Stromal cell of bone marrow (primary cell): ENCODE measurements at places on chromosomes 7 and 10.

GRCh38 chr10:11805792-11806191 is 17.4 kb upstream of the PROSER2 start:
- DNase-seq: no peak

GRCh38 chr10:110818311-110819256 is 53.1 kb upstream of the PDCD4 start:
- DNase-seq: no peak

DNA sequence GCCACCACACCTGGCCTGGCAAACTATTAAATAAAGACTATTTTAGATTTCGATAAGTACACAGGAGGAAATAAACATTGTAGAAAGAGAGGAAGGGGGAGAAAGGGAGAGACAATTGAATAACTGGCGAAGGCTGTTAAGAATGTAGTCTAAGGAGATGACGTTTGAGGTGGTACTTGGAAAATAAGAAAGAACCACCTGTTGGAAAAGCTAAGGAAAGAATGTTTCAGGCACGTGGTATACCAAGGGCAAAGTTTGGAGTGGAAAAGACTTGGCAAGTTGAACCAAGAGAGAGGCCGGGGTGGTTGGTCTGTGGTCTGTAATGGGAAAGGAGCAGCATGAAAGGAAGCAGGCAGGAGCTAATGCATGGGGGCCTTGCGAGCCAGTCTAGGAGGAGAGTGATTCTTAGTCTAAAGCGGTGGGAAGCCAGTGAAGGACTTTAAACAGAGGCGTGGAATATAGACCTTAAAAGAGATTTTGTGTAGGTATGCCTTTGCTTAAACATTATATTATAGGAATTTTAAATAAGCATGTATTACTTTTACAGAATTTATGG is 9.4 kb downstream of the ING3 start:
- no peak for DNase-seq

DNA sequence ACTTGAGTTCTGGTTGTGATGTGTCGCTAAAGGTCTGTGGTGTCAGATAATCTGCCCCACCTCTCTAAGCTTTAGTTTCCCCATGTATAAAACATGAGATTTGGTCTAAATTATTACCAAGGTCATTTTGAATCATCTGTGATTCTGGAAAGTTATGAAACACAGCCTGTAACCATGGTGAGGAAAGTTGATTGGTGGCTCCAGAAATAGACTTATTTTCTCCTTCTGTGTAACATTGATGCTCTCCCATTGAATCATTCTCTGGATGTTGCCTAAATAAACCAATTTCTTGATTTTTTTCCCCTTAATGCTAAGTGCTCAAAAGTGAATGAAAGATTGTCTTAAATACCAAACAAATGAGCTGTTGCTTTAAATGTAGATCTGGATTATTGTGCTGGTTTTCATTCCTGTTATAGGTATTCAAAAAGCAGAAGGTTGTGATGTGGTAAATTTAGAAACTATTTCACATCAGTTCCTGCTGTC is 30.0 kb upstream of the PCGF5 start:
- peak; percentile 92 for DNase-seq

DNA sequence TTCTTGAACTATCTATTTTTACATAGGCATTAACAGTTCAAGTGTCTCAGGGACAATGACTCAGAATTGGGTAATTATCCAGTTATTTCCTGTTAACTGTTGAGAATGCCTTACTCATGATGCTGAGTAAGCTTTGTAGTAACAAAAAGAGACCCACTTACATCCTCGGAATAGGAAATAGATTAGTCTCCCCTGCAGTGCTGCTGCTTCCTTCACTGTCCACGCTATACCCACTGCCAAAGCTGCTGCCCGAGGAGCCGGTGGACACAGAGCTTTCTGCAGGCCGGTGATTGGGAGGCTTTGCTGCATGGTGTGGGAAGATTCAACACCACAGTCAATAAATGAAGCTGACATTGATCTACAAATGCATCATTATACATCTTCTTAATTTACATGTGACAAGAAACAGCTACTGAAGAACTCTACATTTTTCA is 357.1 kb downstream of the PCLO start:
- peak; percentile 84 for DNase-seq

DNA sequence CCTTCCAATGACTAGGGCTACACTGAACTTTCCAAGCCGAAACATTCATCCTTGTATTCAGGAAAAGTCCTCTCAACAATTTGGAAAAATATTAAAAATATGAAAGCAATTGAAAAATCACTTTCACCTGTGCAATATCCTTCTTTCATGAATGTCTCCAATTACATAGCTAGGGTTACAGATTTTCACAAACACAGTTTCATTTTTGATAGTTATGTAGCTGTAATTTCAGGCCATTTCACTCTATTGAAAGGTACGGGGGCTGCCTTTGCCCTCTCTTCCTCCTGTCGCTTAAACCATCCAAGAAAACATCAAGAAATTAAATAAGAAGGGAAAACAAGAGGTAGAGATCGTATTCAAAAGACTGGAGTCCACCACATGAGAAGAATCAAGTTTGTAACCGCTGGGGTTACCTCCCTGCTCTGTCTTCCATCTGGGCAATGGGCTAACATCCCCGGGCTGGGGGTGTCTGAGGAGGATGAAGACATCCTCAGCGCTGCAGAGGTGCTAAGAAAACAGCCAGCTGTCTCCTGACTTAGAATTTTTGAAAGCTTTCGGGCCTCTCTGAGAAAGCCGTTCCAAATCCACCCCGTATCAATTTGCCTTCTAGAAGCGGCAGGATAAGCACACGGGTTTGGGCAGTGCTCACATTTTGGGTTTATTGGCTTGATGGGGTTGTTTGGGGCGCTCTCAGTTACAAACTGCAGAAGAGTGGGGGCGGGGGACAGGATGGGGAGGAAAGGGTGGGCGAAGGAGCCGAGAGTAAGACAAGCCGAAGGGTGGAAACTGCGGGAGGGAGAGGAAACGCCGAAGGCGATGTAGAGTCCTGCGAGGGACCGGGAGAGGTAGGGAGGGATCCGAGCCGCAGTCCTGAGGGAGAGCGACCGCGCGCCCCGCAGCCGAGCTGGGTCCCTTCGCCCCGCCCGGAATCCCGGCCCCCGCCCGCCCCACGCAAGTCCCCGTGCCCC is 24.3 kb upstream of the VAX1 start:
- DNase-seq: no peak

DNA sequence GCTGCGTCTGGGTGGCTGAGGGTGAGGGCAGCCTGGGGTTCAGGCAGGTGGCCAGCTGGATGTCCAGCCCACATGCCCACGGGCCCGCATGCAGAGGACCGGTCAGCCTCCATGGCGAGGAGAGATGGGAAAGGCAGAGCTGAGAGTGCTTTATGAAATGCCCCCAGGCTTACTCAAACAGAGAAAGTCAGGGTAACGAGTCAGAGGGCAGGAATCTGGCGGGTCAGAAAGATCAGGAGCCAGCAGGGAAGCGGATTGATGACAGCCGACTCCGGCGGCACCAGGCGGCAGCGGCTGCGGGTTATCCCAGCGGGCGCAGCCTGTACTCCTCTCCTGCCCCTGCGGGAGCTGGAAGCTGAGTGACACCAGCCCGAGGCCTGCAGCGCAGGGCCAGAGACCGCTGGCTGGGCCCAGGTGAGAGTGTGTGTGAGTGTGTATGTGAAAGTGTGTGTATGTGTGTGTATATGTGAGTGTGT is 13.4 kb downstream of the SLC13A4 start:
- DNase-seq: peak; percentile 20

GRCh38 chr7:107023522-107024151 is 20.9 kb upstream of the PRKAR2B start:
- DNase-seq: no peak

GRCh38 chr10:11108356-11108755 is 90.7 kb downstream of the CELF2 start:
- no peak for DNase-seq

DNA sequence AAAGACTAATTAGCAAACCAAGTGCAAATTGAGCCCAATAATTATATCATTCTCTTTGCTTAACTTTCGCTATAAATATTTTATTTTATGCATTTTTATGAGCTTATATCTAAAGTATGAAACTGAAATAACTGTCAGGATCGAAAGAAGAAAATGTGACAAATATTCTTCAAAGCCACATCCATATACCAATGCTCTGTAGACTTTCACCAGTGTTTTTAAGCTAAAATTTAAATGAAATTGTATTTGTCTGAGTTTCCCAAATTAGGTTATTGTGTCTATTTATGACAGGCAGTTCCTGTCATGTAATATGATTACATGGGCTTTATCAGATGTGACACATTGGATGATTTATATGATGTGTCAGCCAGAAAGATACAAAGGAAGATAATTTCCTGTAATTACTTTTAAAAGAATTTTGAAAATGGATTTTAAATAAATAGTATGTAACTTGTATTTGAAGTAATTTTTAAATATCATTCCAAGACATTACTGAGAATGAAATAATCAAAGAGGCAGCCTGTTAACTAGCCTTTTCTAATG is 317.9 kb upstream of the KLF6 start:
- no peak for DNase-seq

DNA sequence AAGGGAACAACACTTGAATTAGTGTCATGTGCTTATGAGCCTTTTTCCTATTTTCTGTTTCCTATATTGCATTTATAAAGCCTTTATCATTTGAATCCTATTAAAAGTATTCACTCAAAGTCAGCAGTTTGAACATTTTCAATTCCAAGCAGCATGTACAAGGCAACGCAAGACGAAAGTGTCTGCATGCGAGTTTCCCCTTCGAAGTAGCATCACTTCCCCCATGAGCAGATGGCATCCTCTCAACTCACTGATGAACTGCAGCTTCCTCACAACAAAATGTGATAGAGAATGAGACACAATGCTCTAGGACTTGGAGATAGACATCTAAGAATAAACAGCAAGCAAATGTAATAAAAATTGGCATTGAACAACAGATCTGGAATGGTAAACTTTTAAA is 270.7 kb downstream of the PRPF18 start:
- DNase-seq: no peak

DNA sequence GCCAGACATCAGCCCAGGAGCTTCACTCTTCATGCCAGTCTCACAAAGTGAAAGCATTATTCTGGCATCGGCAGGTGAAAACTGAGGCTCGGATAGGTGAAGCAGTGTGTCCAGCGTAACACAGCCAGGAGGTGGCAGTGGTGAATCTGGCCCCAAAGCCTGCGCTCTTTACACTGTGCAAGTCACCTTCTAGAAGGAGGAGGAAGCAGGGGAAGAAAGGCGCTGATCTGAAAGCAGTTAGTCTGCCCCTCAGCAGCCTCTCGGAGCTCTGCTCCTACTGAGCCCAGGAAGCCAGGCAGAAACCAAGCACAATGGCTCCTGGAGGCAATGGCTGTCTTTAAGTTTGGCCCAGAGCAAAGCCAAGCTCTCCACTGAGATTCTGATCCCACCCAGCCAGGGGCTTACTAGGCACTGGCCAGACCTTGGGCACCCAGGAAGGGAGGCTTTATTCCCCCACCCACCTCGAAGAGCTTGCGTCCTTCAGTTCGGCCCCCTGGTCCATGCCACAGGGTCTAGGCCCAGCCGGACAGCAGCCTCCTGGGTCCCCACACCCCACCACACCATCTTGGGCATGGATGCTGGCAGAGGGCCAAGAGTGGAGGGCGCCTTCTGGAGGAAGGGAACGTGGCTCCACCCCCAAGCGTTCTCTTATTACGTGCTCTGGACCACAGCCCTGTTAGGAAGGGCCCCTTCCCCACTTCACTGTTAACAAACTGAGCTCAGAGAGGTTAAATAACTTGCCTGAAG is 104.5 kb downstream of the GRID1 start:
- DNase-seq: no peak

- DNase-seq: no peak
These were observed 19.5 kb upstream of the PPP2R2D start for GRCh38 chr10:131881104-131881880.

DNA sequence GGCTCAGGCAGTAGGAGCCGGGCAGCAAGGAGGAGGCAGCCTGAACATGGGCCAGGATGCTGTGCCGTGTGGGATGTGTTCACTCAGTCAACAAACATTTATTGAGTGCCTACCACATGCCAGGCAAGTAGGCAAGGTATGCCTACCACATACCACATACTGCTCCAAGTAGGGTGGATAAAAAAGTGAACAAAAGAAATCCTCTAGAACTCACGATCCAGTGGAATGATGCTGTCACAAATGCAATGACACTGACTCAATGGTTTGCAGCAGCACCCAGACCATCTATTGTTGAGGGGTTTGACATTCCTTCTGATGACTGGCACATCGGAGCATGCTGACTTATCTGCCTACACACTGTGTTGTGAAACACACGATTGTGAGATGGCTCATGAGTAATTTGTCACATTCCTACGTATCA is 413.5 kb downstream of the NRG3 start:
- DNase-seq: peak; percentile 9

GRCh38 chr7:138952791-138953190 is 28.4 kb downstream of the KIAA1549 start:
- DNase-seq: no peak

- DNase-seq: no peak
These were observed 9.6 kb downstream of the PKD1L1 start for GRCh38 chr7:47938574-47939165.

DNA sequence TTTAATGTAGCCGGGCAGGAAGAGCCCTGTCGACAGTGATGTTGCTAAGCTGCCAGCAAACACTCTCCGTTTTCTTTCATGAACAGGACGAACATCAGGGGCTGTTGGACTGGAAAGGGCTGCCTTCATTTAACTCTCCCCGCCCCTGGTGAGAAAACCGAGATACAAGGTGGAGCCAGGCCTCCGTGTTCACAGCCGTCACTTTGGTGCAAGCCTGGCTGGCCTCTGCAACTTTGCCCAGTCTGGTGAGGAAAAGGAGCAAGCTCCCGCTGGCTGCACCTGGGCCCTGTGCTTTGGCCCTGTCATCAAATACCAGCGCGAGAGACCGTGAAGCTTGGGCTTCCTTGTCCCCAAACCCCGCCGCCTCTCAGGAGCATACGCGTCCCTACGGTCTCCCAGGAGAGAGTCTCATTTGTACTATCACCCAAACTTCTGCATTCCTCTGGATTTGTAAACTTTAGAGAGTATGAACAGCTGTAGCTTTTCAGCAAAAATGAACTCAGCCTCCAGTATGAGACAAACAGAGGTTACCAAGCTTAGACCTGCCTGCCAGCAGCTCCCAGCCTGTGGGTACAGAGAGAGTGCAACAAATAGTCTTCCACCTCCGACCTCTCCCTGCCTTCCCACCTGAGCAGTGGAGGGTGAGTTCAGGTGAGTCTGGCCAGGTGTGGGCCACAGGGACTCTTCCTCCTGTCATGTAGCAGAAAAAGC is 445.3 kb upstream of the MGMT start:
- no peak for DNase-seq

DNA sequence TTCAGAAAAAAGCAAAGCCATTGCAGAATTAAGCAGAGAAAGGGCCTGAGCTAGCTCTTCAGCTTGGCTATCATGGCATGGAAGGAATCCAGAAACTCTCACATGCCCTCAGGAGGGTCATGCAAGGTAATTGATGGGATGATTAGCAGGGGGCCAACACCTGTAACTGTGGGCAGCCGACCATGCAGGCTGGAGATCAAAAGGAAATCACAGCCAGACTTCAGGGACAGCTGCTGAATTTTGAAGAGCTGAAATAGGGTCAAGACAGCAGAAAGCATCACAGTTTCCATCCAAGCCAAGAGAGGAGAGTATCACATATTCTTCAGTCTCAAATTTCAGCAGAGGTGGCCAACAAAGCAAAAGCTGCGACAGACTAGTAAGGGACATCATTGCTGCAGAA is 239.6 kb upstream of the STEAP1 start:
- no peak for DNase-seq

GRCh38 chr10:7659560-7659959 is 7.2 kb downstream of the ITIH5 start:
- DNase-seq: no peak

GRCh38 chr10:112716076-112716475 is 234.0 kb upstream of the TCF7L2 start:
- DNase-seq: no peak
